ENCODE measurements at places on chromosomes 2 and 18. TPM values are rescaled to one million over a fixed set of nuclear protein-coding genes. Genes with fewer than 3 reads are reported as not detected.
A peak's percentile ranks its signal among the peaks of the same experiment; 100 is the strongest.

DNA sequence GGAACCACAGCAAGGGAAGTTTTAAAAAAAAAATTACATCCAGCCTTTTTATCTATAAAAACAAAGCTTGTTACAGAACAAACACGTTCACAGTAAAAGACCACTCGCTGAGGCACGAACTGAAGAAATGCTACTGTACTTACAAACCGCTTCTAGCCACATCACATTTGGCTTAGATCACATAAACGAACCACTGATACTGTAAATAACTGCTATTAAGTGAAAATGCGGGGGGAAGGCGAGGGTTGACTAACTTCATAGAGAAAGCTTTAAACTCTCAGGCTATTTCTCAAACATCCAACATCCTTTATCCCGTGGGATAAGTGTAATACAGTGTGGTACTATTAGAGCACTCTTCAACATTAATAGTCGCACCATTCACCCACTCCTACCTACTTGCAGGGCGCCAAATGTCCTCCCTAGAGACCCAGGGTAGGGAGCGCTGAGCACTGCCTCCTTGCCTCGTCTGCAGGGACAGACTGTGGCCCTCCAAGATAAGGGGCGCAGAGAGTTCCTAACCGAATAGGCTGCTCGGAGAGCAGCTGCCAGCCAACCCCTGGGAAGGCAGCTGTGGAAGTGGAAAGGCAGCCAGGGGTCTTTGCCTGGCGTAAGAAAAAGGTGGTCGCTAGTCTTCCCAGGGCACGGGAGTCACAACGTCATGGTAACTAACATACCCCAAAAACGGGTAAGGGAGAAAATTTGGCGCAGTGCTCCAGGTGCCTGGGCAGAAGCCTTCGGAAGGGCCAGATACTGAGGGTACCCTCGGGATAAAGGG is 854 bp downstream of the GPR155 start:
- no peak for DNase-seq

DNA sequence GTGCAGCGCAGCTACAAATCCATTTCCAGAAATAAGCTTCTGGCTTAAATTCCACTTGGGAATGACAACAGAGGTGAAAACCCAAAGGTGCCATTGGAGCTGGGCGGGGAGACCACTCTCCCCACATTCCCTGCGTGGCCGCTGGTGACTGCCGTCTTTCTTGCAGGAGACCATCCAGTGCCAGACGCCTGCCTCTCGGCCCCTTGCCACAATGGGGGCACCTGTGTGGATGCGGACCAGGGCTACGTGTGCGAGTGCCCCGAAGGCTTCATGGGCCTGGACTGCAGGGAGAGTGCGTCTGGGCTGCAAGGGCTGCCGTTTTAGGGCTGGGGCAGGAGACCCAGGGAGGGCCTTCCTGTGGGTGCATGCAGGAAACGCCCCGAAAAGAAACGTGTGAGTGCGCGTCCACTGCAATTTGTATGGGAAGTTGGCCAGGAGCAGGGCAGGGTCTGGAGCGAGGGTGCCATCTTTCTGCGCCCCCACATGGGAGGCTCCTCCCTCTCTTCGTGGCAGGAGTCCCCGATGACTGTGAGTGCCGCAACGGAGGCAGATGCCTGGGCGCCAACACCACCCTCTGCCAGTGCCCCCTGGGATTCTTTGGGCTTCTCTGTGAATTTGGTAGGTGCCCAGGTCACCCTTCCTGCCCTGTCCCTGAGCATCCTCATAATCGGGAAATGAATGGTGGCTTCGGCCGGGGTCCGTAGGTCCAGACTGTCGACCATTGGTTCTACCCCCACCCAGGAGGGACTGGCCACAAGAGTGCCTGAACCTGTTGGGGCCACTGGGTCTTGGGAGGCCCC is 49.9 kb downstream of the SNED1 start:
- DNase-seq: peak; percentile 55

DNA sequence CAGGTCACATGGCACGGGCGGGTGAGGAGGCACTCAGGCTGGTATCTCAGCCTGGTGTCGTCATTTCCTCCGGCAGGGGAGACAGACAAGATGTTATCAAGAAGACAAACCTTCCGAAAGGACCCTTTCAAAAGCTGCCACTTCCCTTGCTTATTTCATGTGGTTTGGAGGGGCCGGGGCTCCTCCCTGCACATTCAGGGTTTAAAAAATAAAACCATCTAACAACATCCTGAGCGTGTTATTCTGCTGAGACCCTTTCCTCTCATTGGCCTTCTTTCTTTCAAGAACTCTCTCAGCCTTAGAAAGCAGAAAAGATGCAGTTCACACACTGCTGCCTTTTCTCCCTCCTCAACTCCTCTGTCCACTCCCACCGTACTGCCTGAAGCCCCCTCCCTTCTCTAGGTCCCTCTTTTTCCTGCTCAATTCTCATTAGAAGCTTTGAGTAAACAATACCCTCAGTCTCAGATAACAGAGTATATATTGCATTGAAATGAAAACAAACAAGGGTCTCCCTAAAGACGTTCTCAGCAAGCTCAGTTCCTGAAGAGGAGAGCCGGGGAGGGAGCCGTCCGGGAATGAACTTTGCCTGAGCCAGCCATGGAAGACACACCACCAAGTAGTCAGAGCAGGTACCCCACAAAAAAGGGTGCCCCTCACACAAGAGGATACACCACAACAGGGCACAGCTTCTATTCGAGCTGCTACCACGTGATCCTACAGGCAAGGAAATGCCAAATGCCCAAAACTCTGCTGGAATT is 9.7 kb downstream of the SMAD7 start:
- no peak for DNase-seq

GRCh38 chr2:169997140-169997887 is 170.1 kb downstream of the UBR3 start:
- no peak for DNase-seq

GRCh38 chr2:20579866-20580265 is 71.0 kb downstream of the HS1BP3 start:
- no peak for DNase-seq

- DNase-seq: no peak
Measured at GRCh38 chr2:152505495-152505906, 170.5 kb downstream of the FMNL2 start.

Gene NEB
- 2.2 TPM for total RNA-seq

GRCh38 chr2:203857656-203858055 is 9.9 kb upstream of the CTLA4 start:
- DNase-seq: no peak

Gene FBXO41
- 2.1 TPM for total RNA-seq

DNA sequence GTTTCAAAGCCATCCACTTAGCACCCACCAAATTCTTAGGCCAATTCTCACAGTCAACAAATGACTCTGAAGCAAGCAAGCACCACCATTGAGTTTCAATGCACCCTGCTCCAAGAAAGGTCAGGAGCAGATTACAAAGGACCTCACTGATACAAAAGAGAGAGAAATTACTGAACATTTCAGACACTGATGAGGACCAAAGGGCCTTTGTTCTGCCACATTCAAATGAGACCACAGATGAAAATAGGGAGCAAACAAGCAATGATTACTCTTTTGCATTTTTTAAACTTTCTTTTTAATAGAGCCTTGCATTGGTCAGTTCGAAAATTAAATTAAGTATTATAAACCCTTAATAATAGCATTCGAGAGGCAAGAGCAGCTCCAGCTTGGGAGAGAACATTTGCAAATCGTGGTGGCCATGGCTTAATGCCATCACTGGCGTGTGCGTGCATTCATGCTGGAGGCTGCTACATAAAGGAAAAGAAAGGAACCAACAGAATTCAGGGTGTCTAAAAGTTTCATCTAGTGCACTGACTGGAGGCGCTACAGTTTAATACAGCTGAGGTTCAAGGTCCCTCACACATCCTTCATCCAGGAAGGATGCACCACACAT is 87.5 kb downstream of the KLF7 start:
- DNase-seq: no peak

Gene IL1RL2
- total RNA-seq: not detected

- no peak for DNase-seq
Measured at GRCh38 chr2:128422571-128422970, 103.9 kb upstream of the HS6ST1 start.

- DNase-seq: no peak
Measured at GRCh38 chr2:69601179-69601612, 42.3 kb downstream of the AAK1 start.

DNA sequence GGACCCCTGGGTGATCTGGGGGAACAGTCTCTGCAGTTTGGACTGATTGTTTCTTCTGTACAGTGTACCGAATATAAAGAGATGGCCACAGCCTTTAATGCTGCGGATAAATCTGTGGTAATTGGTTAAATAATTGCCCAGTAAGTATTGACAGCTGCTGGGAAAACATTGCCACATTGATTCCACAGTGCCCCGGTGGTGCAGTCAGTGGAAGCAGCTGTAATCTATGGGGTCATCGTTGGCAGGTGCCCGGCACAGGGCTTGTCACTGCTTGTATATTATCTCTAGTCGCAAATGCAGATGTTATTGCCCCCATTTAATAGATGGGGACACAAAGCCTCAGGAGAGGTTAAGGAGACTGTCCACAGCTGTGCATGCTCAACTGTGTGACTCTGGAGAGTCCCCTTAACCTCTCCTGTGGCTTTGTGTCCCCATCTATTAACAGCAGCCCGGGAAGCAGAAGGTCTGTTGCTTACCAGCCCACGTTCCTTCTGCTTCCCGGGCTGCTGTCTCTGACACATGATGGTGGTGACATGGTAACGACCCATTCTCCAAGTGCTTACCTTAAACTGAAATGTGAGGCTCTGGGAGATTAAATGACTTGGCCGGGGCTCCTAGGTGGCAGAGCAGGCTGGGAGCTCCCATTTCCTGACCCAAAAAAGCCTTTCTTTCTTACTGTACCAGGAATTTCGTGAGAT is 76.9 kb downstream of the NCK2 start:
- no peak for DNase-seq

Gene MYO5B
- total RNA-seq: 9.9 TPM

Data from sciatic nerve (tissue), 2 donors.